ENCODE measurements at places on chromosomes 12 and 14. TPM values are rescaled to one million over a fixed set of nuclear protein-coding genes. Genes with fewer than 3 reads are reported as not detected.

GRCh38 chr14:102760496-102761193, 16.6 kb upstream of the TRAF3 start:
- H3K4me1 ChIP-seq: no peaks in the 10 kb centered on the region
- no peak overlapping the region for H3K4me3 ChIP-seq
- no peaks in the 10 kb centered on the region for H3K27me3 ChIP-seq
- H3K36me3 ChIP-seq: no peaks in the 10 kb centered on the region
- H3K27ac ChIP-seq: no peak overlapping the region

DNA sequence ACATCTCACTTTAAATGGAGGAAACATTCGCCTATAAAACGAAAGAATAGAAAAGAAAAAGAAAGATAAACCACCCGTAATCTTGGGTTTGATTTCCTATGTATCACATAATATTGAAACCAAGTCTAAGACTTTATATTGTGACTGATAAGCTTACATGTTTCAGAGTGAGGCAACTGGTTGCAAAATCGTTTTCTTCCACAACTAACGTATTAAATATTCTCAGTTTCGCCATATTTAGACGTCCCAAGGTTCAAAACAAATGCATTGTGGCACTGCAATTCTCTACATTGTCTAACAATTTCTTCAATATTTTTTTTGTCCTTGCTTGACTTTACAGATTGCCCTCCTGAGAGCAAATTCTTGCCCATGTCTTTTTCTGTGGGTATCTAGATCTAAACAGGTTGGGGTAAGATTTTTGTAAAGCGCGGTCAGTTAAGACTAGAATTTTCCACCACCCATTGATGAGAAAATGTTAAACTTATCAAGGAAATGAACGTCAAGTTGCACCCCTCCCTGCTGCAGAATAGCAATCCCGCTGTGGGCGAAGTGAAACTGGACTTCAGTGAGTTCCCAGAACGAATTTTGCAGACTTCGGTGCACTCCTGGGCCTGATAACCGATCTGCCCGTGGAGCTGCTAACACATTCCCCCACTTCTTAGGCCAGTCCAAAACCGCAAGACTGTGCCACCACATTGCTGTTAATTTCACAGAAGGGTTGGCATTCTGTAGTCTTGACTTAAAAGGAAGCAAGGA, 2.7 kb downstream of the TBX3 start:
- no peak overlapping the region for H3K4me3 ChIP-seq
- peaks cover 8% of the 10 kb centered on the region for H3K36me3 ChIP-seq

GRCh38 chr14:71238835-71239234, 331.6 kb downstream of the PCNX1 start:
- H3K4me1 ChIP-seq: no peaks in the 10 kb centered on the region
- H3K4me3 ChIP-seq: no peak overlapping the region
- no peaks in the 10 kb centered on the region for H3K27me3 ChIP-seq
- H3K36me3 ChIP-seq: no peaks in the 10 kb centered on the region

DNA sequence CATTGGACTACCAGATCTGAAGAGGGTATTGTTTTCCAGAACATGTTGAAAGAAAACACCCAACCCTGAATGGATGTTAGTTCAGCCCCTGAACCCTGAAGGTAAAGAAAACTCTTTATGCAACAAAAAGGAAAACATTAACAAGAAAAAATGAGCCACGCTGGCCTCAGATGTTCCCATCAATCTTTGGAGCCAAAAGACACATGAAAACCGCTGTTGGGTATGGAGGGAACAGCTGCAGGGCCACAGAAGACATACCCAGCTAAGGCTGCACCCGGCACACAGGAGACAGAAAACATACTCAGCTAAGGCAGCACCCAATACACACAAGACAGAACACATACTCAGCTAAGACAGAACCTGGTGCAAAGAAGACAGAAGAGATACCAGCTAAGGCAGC, 51.3 kb upstream of the GALNT9 start:
- H3K27ac ChIP-seq: no peak overlapping the region
- no peak for DNase-seq
- peaks cover 22% of the 10 kb centered on the region for H3K27me3 ChIP-seq
- H3K4me1 ChIP-seq: no peaks in the 10 kb centered on the region

GRCh38 chr14:76491172-76491930, 115.4 kb downstream of the ESRRB start:
- H3K4me1 ChIP-seq: no peaks in the 10 kb centered on the region
- H3K27ac ChIP-seq: no peak overlapping the region
- no peak overlapping the region for H3K4me3 ChIP-seq
- DNase-seq: no peak
- H3K36me3 ChIP-seq: no peaks in the 10 kb centered on the region

GRCh38 chr14:102203382-102203781, 63.7 kb downstream of the WDR20 start:
- no peaks in the 10 kb centered on the region for H3K27me3 ChIP-seq
- H3K27ac ChIP-seq: no peak overlapping the region
- no peak overlapping the region for H3K4me3 ChIP-seq
- peaks cover 40% of the 10 kb centered on the region for H3K4me1 ChIP-seq

DNA sequence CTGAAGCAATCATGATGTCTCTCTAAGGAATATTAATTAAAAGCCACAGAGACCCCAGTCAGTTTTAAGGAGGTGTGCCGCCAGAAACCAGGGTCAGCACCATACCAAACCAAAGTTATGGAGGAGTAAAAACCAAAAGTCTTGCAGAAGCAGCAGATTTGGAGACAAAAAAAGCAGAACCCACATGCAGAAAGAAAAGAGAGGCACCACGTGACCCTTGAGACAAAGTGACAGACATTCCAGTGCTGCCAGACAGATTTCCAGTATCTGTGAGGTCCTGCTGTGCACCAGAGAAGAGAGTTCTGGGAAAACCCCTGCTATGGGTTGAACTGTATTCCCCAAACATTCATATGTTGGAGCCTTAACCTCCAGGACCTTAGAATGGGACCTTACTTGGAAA, 59.7 kb downstream of the CAPZA3 start:
- H3K27ac ChIP-seq: no peak overlapping the region
- no peak overlapping the region for H3K4me3 ChIP-seq
- no peak for DNase-seq
- no peaks in the 10 kb centered on the region for H3K4me1 ChIP-seq
- no peaks in the 10 kb centered on the region for H3K27me3 ChIP-seq

DNA sequence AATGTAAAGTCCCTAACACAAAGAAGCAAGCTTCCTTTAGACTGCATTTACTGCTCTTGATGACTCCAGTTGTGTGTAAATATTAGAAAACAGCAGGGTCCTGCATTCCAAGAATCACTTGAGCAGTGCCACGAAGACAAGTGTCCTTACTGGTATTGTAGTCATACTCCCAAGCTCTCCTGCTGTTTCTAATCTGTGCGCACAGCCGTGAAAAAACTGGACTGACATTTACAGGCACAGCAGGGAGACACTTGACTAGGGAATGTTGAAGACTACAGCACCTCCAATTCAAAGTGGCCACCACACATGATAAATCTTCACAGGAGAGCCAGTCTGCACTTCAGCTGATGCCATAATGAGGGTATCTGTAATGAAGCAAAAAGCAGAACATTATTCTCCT, 91.4 kb downstream of the VRK1 start:
- no peak overlapping the region for H3K4me3 ChIP-seq
- DNase-seq: no peak
- H3K4me1 ChIP-seq: peaks cover 7% of the 10 kb centered on the region

GRCh38 chr14:65095633-65096205, 6.6 kb downstream of the MAX start:
- H3K27ac ChIP-seq: peak overlapping the region; percentile 49
- peaks cover 74% of the 10 kb centered on the region for H3K4me1 ChIP-seq
- H3K4me3 ChIP-seq: no peak overlapping the region

- DNase-seq: no peak
- H3K4me3 ChIP-seq: no peak overlapping the region
- peaks cover 26% of the 10 kb centered on the region for H3K27me3 ChIP-seq
- no peaks in the 10 kb centered on the region for H3K36me3 ChIP-seq
Observed at GRCh38 chr14:69919815-69920214, 40.6 kb downstream of the SMOC1 start.

DNA sequence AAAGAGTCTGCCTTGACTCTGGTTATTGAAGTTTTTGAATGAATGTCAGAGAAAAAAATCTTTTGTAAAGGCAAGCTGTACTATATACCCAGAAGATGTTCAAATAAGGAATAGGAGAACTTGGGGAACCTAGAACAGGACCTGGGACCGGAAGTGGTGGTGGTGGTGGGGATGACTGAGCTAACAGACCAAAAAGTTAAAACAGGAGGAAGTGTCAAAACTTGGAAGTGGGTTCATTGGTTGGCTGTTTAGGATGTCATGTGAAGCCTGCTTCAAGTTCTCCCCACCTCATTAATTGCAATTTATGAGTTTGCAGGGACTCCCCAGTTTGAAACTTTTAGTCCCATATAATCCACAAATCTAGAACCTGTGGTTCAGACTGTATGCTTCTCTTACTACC, 26.2 kb downstream of the PLXNC1 start:
- no peak overlapping the region for H3K4me3 ChIP-seq
- peak overlapping the region; percentile 16 for H3K27ac ChIP-seq
- no peaks in the 10 kb centered on the region for H3K27me3 ChIP-seq
- H3K4me1 ChIP-seq: peaks cover 60% of the 10 kb centered on the region
- peak; percentile 64 for DNase-seq
- peaks cover 15% of the 10 kb centered on the region for H3K36me3 ChIP-seq

GRCh38 chr12:117583092-117583491, 221.7 kb upstream of the NOS1 start:
- no peak overlapping the region for H3K4me3 ChIP-seq
- peaks cover 2% of the 10 kb centered on the region for H3K27me3 ChIP-seq
- no peak overlapping the region for H3K27ac ChIP-seq
- no peak for DNase-seq
- no peaks in the 10 kb centered on the region for H3K36me3 ChIP-seq

TCL1A gene
- total RNA-seq: not detected

B4GALNT3 gene
- 2.2 TPM for total RNA-seq

FAM234B gene
- 12.2 TPM for total RNA-seq

GDF11 gene
- total RNA-seq: 7.5 TPM

SOAT2 gene
- 0.57 TPM for total RNA-seq

OR9K2 gene
- not detected for total RNA-seq

PXN gene
- 74.5 TPM for total RNA-seq

SELPLG gene
- total RNA-seq: 36.9 TPM

GSC gene
- total RNA-seq: not detected

GLS2 gene
- total RNA-seq: 8.7 TPM

Data from activated CD4-positive, alpha-beta T cell treated with anti-CD3 and anti-CD28 coated beads for 36 hours (primary cell).